ENCODE measurements at places on chromosomes 1 and 21.

DNA sequence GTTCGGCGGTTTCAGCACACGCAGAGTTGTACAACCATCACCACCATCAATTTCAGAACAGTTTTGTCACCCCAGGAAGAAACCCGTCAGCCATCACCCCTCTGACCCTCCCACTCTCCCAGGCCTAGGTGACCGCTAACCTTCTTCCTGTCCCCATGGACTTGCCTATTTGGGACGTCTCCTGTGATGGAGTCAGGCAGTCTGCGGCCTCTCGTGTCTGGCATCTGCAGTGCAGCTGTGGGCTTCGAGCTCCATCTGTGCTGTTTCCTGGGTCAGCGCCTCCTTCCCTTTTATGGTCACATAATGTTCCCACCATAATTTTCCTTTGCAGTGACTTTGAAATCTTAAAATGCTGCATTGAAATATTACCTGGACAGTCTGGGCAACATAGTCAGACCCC lies 24.4 kb downstream of the SLC45A1 start:
- DNase-seq = no peak

DNA sequence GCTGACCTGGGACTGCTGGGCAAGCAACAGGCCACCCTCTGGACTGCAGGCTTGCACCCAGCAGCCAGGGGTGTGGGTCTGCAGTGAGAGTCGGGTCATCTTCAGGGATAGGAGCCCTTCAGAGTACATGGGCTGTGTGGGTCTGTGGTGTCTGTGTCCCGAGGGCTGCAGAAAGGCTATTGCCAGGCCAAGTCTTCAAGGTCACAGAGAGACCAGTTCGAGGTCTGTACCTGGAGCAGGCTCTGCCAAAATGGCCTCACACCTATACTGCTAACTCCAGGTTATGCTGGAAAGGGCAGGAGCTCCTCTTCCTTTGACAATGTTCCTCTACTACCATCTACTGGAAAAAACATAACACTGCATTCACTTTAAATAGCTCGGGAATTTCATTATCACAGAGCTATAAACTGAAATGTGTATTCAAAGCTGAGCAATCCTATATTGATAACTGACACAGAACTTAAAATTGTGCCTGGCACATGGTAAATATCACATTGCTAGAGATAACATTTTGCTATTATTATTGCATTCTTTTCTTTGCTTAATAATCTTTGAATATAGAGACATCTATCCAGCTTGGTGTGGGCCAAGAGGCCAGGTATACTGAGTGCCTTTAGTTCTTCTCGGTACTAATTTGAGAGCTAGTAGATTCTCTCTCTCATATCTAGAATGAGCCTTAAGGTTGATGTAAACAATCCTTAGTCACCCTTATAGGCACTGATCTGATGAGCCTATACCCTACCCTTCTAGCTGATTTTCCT lies 6.9 kb upstream of the DNAH14 start:
- no peak for DNase-seq

DNA sequence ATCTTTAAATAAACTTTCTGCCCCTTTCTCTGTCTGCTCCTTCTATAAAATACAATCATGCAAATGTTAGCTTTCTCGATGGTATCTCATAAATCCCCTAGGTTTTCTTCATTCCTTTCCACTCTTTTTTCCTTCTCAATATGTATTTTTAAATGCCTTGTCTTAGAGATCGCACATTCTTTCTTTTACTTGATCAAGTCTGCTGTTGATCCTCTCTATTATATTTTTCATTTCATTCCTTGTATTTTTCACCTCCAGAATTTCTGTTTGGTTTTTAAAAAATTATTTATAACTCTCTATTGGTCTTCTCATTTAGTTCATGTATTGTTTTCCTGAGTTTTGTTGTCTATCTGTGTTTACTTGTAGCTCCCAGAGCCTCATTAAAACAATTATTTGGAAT lies 36.0 kb downstream of the TNFSF4 start:
- DNase-seq = no peak

DNA sequence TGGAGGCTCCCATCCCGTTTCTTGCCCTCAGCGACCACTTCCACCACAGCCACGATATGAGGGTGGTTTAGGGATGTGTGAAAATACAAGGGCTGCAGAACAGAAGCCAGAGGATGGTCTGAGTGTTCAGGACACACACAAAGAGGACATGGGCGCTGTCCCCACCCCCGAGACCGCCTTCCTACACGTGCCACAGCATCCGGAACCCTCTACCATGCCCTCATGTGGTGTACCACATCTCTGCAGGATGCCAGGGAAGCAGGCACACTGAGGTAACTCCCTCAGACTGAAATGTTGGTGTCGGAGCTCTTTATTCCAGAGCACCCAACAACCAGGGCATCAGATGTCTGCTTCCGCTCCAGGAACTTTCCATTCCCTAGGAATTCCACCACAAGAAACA lies 23.1 kb downstream of the NPHP4 start:
- no peak for DNase-seq

GRCh38 chr21:37273911-37274690 lies 7.0 kb upstream of the VPS26C start:
- DNase-seq = no peak
